ENCODE measurements at places on chromosomes 5 and 9.

DNA sequence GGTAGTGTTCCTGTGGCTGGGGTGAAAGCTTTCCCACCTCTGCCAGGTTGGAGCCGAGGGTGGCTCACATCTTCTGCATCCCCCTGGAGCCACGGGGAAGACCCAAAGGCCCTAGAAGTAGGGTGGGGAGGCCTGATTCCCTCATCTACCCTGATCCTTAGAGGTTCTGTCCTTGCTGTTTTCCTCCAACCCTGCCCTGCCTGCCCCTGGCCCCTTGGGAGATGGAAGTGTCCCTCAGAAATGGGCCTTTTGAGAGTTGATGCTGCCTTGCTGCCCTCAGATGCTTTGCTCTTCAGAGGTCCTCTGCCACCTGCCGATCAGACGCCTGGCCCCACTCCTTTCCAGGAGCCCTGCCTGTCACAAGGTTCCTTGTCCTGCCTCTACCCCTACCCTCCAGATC, 6.3 kb downstream of the CCL19 start:
- H3K27me3 ChIP-seq, result no peaks in the 10 kb centered on the region
- H3K4me3 ChIP-seq, result no peak overlapping the region
- DNase-seq, result no peak
- no peaks in the 10 kb centered on the region for H3K4me1 ChIP-seq

DNA sequence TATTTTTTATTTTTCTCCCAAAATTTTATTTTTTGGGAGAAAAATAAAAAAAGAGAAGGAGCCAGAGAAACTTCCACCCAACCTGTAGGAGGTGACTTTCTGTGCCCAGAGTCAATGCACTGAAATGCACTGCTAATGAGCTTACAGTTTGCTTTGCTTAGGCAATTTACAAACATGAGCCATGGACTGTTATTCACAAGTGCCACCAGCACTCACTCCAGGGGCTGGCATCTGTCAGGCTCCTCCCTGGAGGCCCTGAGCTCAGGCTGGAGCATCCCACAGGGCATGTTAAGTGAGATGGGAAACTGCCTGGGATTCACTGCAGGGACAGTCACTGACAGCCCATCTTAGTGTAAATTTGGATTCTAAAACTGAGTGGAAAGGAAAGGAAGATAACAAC, 74.9 kb downstream of the FANCC start:
- H3K36me3 ChIP-seq, result peaks cover 3% of the 10 kb centered on the region
- H3K27me3 ChIP-seq, result no peaks in the 10 kb centered on the region
- no peak overlapping the region for H3K4me3 ChIP-seq
- H3K4me1 ChIP-seq, result no peaks in the 10 kb centered on the region
- DNase-seq, result no peak

GRCh38 chr5:41842777-41843176, 27.4 kb downstream of the OXCT1 start:
- no peak for DNase-seq
- no peaks in the 10 kb centered on the region for H3K4me1 ChIP-seq
- peaks cover 12% of the 10 kb centered on the region for H3K36me3 ChIP-seq

GRCh38 chr9:135456436-135457104, 23.0 kb upstream of the PPP1R26 start:
- no peaks in the 10 kb centered on the region for H3K36me3 ChIP-seq
- DNase-seq, result no peak
- no peaks in the 10 kb centered on the region for H3K27me3 ChIP-seq

DNA sequence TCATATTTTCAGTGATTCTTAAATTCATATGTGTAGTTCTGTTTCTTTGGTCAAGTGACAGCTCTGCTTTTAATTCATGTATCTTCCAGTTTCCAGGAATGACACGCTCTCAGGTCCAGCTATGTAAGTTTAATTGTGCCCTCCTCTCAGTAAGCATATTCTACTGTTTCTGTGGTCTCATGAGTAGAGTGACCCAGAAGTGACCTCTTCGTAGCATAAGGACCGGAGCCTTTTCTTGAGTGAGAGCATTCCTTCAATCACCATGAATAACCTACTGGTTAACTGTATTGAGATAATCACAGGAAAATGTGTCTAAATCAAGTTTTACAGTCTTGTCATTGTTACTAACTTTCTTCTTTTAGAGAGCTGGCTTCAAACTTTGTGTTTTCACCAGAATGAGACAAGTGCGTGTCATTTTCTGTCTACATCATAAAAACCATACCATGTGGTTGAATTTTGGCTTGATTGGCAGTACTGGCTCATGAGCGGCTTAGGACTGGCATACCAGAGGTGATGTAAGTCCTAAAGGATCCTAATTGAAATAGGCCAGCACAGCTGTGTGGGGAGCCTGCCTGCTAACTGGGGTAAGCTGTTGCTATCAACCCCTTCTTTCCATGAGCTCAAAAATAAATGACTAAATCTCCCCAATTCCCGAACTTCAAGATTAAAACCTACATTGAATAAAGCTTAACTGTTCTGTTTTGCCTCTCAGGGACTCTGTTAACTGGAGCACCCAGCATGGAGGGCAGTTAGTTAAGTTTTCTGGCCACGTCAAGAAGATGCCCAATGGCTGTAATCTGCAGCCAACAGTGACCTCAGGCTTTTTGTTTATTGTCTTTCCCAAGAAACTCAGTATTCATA, 4.8 kb downstream of the ADAMTSL1 start:
- no peaks in the 10 kb centered on the region for H3K36me3 ChIP-seq
- no peak overlapping the region for H3K27ac ChIP-seq
- no peak for DNase-seq
- no peaks in the 10 kb centered on the region for H3K27me3 ChIP-seq

GRCh38 chr9:133971121-133971951, 20.8 kb downstream of the VAV2 start:
- no peaks in the 10 kb centered on the region for H3K36me3 ChIP-seq
- H3K27ac ChIP-seq, result no peak overlapping the region
- no peaks in the 10 kb centered on the region for H3K27me3 ChIP-seq
- H3K4me1 ChIP-seq, result no peaks in the 10 kb centered on the region

DNA sequence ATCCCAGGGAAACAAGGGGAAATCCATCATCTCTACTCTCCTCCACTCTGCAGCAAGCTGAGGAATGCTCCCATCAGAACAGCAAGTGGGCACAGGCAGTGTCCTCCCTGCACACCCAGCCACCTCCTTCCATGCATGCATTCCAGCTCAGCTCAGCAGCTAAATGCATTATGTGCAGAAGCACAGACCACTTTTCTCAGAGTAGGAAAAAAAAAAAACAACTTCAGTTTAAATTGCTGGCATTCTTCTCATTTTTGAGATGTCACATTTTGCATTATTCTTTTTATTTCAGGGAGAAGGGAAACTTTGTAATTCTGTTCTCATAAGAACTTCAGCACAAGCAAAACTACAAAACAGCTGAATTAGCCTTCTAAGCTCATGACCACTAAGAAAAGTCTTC, 312.2 kb downstream of the SEMA5A start:
- no peak for DNase-seq
- H3K36me3 ChIP-seq, result no peaks in the 10 kb centered on the region
- H3K4me1 ChIP-seq, result no peaks in the 10 kb centered on the region
- H3K27me3 ChIP-seq, result no peaks in the 10 kb centered on the region
- H3K4me3 ChIP-seq, result no peak overlapping the region

DNA sequence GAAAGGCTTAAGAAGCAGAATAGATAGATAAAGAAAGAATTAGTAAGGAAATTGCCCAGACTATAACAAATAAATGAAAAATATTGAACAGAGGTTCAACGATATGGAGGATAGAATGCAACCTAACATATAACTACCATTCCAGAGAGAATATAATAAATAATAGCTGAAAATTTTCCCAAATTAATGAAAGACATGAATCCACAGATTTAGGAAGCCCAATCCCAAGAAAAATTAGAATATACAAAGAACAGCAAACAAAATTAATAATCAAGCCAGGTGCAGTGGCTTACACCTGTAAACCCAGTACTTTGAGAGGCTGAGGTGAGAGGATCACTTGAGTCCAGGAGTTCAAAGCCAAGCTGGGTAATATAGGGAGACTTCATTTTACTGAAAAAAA, 27.8 kb upstream of the FNIP1 start:
- H3K4me3 ChIP-seq, result no peak overlapping the region
- no peaks in the 10 kb centered on the region for H3K36me3 ChIP-seq
- no peak overlapping the region for H3K27ac ChIP-seq
- no peaks in the 10 kb centered on the region for H3K4me1 ChIP-seq

DNA sequence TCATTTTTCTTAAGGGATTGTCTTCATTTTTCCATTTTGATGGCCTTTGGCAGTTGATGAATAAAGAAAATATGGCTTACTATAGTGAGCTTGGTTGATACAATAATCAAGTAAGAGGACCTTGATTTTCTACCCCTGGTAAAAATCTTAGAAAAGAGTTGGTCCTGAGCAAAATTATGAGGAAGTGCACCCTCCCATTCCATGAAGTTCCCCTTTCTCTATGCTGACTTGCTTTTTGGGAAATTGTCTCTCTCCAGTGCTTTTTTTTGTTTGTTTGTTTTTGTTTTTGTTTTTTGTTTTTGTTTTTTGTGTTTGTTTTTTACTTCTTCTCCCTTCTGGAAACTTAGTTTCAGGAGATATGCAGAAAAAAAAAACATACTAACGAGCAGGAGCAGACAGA, 449.2 kb upstream of the ACTBL2 start:
- no peak overlapping the region for H3K4me3 ChIP-seq

- no peaks in the 10 kb centered on the region for H3K27me3 ChIP-seq
- H3K4me1 ChIP-seq, result peaks cover 13% of the 10 kb centered on the region
- peaks cover 11% of the 10 kb centered on the region for H3K36me3 ChIP-seq
- no peak overlapping the region for H3K27ac ChIP-seq
Measured at GRCh38 chr9:127783111-127784008, 2.5 kb upstream of the CDK9 start.

- H3K36me3 ChIP-seq, result peaks cover 14% of the 10 kb centered on the region
- no peak overlapping the region for H3K27ac ChIP-seq
- no peak for DNase-seq
- no peak overlapping the region for H3K4me3 ChIP-seq
- peaks cover 3% of the 10 kb centered on the region for H3K4me1 ChIP-seq
Measured at GRCh38 chr9:4686112-4686511, 6.7 kb downstream of the CDC37L1 start.

- H3K36me3 ChIP-seq, result peaks cover 13% of the 10 kb centered on the region
- no peaks in the 10 kb centered on the region for H3K27me3 ChIP-seq
- H3K27ac ChIP-seq, result no peak overlapping the region
- no peak overlapping the region for H3K4me3 ChIP-seq
Measured at GRCh38 chr5:65548281-65548680, 14.7 kb downstream of the CENPK start.

DNA sequence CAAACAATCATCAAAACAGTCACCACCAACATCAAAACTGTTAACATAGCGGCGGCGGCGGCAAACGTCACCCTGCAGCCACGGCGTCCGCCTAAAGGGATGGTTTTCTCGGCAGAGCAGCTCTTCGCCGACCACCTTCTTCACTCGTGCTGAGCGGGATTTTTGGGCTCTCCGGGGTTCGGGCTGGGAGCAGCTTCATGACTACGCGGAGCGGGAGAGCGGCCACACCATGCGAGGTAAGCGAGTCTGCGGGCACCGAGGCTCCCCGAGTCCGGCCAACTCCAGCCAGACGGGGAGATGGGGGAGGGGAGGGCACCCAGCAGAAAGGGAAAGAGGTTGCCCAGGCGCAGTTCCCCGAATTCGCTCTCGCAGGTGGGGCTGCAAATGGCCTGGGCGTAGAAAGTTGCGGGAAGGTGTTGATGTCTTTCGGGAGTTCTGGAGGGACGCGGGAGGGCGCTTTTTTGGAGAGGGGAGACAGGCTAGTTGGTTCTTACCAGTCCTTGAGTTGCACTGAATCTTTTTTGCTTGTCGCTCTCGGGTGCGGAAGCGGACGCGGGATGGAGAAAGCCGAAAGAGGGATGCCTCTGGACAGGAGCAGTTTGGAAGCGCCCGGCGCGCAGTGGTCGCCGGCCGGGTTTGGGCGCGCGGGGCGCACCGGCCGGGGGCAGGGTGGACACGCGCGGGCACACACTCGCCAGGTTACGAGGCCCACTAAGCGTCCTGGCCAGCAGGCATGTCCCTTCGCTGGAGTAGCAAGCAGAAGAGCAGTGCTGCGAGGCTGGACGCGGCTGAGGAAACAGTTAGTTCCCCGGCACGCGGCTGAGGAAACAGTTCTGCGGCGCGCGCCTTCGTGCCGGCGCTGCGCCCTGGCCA, 849 bp downstream of the RORB start:
- no peaks in the 10 kb centered on the region for H3K27me3 ChIP-seq
- H3K4me3 ChIP-seq, result no peak overlapping the region
- H3K36me3 ChIP-seq, result no peaks in the 10 kb centered on the region
- no peaks in the 10 kb centered on the region for H3K4me1 ChIP-seq
- no peak overlapping the region for H3K27ac ChIP-seq

DNA sequence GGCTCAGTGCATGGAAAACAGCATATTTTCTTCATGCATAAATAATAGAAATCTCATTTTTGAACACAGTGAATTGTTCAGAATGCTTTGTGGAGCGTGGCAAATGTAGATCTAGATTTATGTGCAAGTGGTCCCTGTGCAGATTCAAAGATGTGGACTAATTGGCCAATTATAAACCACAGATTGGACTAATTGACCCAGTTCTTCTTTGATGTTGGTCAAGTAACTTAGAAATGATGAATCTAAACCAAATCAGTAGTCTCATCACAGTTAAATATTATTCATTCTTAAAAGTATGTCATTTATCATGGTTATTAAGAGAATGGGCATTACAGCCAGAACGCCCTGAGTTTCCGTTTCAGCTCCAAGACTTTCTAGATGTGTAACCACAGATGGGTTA, 11.7 kb upstream of the PDE4D start:
- H3K4me1 ChIP-seq, result no peaks in the 10 kb centered on the region
- H3K36me3 ChIP-seq, result no peaks in the 10 kb centered on the region
- peaks cover 10% of the 10 kb centered on the region for H3K27me3 ChIP-seq

- no peak for DNase-seq
- H3K4me3 ChIP-seq, result no peak overlapping the region
- H3K27me3 ChIP-seq, result no peaks in the 10 kb centered on the region
- no peaks in the 10 kb centered on the region for H3K36me3 ChIP-seq
- H3K27ac ChIP-seq, result no peak overlapping the region
Measured at GRCh38 chr5:164581889-164582288, 1076.5 kb downstream of the MAT2B start.

- H3K4me1 ChIP-seq, result no peaks in the 10 kb centered on the region
- no peak for DNase-seq
- H3K36me3 ChIP-seq, result no peaks in the 10 kb centered on the region
- no peak overlapping the region for H3K4me3 ChIP-seq
- no peak overlapping the region for H3K27ac ChIP-seq
- H3K27me3 ChIP-seq, result no peaks in the 10 kb centered on the region
Measured at GRCh38 chr5:24904981-24905517, 260.3 kb upstream of the CDH10 start.

DNA sequence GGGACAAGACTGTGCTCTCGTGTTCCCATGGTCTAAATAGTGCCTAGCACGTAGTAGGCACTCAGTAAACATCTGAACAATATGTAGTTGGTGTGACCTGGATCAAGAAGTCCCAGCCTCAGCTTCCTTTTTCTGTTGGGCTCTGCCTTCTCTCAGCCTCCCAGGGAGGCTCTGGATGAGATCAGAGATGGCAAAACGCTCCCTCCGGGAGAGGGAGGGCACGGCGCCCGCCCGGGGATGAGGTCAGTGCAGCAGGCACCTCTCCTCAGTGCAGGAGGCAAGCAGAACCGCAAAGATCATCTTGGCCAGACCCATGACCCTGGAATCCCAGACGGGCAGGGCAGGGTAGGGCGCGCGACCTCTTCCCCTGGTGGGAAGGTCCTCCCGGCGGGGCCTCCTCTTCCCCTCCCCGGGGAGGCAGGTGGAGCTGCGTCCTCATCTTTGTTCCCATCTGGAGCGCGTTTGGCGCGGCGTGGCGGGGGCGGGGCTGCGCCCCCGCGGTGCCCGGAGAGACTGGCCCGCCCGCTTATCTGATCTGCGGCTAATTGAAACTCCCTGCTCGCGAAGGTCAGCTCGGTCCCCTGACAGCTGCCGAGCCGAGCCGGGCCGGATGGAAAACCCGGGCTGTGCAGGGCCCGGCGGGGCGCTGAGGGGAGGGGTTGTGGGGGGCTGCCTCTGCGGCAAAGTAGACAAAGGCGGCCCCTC, 60.9 kb downstream of the CXXC5 start:
- no peaks in the 10 kb centered on the region for H3K36me3 ChIP-seq
- H3K27me3 ChIP-seq, result no peaks in the 10 kb centered on the region
- H3K4me1 ChIP-seq, result peaks cover 40% of the 10 kb centered on the region
- peak overlapping the region; percentile 47 for H3K4me3 ChIP-seq

Measured in HCT116 (cell line).